ENCODE measurements at places on chromosomes 5 and 9. TPM values are rescaled to one million over a fixed set of nuclear protein-coding genes. Genes with fewer than 3 reads are reported as not detected.

The AIF1L gene
- polyA plus RNA-seq, result 383 TPM

The CDX1 gene
- polyA plus RNA-seq, result 0.75 TPM

GRCh38 chr5:9263656-9264055 lies 282.2 kb downstream of the SEMA5A start:
- no peak for DNase-seq

DNA sequence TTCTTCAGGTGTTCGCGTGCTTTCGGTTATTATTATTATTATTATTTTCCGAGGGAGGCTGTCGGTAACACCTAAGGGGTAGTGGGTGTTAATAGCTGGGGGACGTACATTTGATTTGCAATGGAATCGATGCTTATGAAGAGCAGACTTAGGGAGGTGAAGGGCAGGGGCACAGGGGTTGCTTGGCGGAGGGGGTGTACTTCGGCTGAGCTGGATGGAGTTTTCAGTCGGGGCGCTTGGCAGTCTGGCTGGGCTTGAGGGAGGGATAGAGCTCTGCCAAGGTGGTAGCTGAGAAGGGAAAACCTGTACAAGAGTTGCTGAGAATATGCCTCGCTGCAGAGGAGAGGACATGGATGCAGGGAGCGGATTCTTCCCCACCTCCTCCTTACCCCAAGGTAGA lies 617 bp upstream of the PTPRD start:
- DNase-seq, result no peak

GRCh38 chr9:846852-847251 lies 5.4 kb downstream of the DMRT1 start:
- DNase-seq, result no peak

DNA sequence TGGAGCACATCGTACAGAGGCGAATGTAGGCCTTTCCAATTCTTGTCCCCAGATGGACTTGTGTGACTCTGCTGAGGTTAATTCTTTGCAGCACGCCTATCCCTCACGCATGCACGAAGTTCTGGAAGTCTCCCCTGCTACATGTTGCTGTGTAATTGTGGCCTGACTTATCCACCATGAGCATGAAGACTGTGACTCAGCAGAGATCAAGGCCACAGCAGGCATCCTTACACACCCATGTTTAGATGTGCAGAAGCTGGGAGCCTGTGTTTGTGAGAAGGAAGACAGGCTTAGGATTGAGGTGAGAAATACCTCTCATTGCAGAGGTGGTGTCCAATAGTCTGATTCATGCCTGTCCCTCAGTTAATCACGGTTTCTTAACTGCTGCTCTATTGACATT lies 135.6 kb downstream of the ICE1 start:
- no peak for DNase-seq

DNA sequence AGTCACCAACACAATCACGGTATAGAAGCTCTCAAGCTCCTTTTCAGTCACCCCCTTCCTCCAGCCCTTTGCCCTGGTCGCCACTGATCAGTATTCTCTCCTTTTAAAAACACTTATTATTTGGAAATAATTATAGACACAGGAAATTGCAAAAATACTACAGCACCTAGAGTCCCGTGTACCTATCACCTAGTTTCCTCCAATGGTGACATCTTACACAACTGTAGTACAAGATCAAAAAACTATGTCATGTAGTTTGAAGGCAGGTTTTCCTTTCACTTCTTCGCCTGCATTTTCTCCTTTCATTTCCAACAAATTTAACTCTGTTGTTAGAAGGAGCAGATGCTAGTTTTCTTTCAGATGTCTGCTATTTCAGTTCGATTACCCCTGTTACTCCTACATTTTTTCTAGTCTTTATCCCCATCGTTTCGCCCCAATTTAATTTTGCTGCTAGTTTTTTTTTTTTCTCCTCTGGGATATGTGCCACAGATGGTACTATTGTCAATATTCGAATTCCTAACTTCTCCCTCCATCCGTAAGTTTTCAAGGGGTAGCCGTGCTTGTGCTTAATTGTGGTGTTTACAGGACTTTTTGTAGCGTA lies 612 bp upstream of the ATG10 start:
- DNase-seq, result no peak
